SK-N-SH treated with all-trans-retinoic acid at 6 μM for 48 hours (cell line): ENCODE measurements at places on chromosomes 3 and 15.

DNA sequence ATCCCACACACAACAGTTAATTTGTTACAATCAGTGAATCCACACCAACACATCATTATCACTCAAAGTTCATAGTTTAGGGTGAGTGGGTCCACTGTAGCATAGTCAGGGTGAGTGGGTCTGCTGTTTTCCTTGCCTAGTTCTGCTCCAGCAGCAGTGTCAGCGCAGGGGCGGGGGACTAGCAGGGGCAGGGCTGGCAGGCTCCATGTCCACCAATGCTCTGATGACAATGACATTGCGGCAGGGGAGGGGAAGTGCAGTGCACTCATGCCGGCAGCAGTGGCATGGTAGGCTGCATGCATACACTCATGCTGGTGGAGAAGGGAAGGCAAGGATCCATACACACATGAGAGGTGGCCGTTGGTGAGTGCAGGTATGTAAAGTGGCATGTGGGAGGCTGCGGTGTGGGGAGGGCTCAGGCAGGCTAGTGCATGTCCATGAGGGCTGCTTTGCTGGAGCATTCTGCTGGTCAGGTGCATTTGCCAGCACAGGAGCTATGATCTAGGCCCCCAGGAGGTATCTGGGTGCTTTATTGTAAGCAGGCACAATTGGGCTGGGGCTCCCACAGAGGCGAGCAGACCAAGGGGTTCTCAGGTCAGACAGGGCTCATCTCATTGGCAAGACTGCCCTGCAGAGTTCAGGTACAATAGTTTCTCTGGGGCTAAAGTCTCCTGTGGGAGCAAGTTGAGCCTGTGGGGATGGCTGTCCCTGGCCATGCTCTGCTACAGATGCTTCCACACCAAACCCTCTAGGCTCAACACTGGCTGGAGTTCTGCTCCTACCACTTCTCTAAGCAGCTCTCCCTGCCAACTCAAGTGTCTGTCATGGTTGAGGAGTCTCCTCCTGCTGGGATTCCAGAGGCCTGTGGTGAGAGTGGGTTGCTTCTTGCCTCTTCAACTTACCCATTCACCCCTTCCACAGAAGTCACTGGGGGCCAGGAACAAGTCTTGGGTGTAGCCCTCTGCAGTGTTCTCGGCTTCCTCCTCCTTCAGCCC, 81.3 kb downstream of the KCNAB1 start:
- no peak for ATAC-seq

GRCh38 chr15:71883447-71883846, 73.1 kb downstream of the NR2E3 start:
- ATAC-seq = no peak

GRCh38 chr3:16877505-16877904, 7.2 kb upstream of the PLCL2 start:
- ATAC-seq = no peak

DNA sequence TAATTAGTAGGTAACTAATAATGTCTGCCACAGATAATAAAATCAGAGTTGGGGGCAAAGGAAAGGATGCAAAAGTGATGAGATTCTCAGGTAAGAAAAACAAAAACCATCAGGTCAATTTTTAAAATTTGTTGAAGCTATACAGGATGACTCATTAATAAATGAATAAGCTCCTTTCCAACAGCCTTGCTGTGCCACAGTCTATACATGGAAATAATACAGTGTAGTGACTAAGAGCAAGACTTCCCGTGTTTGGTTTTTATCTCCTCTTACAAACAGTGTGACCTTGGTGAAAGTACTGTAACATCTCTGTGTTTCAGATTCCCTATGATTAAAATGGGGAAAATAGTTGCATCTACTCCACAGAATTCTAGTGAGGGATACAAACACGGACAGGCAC, 331.6 kb downstream of the PYDC2 start:
- no peak for ATAC-seq

- no peak for ATAC-seq
Measured at GRCh38 chr3:137761563-137762503, 2.3 kb upstream of the SOX14 start.

DNA sequence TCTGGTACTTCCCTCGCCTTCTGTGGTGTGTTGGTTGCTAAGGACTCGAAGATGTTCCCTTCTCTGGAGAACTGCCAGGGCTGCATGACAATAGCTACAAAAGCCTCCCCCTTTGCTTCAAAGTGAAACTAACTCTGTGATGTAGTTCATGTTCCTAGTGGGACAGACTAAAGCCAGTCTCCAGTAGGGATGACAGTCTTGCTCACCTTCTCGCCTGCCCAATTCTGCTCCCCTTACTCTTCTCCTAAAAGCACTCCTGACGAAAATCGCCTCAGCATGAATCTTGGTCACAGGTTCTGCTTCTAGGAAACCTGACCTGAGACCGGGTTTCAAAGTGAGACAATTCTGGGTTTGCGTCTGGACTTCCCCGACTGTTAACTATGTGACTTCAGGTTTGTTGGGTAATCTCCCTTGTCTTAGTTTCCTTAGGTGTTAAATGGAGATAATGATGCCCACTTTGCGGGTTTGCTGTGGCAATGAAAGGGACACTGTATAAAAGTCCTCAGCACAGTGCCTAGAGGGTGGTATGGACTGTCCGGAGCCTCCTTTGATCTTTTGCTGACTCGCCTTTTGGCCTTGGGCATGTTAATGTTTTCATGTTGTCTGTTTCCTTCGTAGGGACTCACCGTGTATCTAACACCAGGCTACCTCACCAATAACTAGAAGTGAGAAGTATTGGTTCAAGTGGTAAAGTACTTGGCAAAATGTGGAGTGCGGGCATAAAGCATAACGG, 24.9 kb upstream of the THRB start:
- ATAC-seq = no peak

DNA sequence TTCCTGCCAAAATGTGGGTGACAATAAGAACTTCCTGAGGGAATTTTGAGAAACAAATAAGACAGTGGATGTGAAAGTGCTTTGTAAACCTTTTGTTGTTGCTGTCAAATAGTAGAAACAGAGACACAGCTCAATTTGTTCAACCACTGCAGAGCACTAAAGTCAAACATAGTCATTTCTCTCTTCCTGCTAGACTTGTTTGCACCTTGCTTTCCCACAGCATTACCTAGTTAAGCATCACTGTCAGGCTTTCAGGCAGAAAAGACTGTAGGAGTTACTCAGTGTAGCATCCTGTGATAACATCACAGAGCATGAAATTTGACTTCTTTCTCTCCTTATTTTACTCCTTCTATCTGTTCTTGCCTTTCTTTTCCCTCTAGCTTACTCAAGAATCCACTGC, 27.1 kb downstream of the SLC12A1 start:
- ATAC-seq = no peak

- peak; percentile 55 for ATAC-seq
Measured at GRCh38 chr3:134423153-134423552, 48.9 kb upstream of the AMOTL2 start.
